ENCODE measurements at places on chromosomes 16 and 17. TPM values are rescaled to one million over a fixed set of nuclear protein-coding genes. Genes with fewer than 3 reads are reported as not detected.

Gene KRT17
- polyA plus RNA-seq, result 4.9 TPM

Gene CCL7
- polyA plus RNA-seq, result 0.50 TPM

Gene CCDC144A
- 0.22 TPM for polyA plus RNA-seq

Gene ZNF19
- polyA plus RNA-seq, result 1.9 TPM

Gene AATK
- 0.16 TPM for polyA plus RNA-seq

Gene TMEM92
- 0.47 TPM for polyA plus RNA-seq

Gene PIMREG
- polyA plus RNA-seq, result 7.7 TPM

Gene OSGIN1
- 6.2 TPM for polyA plus RNA-seq

Gene SPEM3
- not detected for polyA plus RNA-seq

Gene TEKT3
- 0.69 TPM for polyA plus RNA-seq

Gene FOXN1
- not detected for polyA plus RNA-seq

Gene TPSD1
- polyA plus RNA-seq, result not detected

Gene NPTX1
- 6.4 TPM for polyA plus RNA-seq

Gene TCAP
- polyA plus RNA-seq, result 0.12 TPM

Gene HSD17B2
- polyA plus RNA-seq, result 14.0 TPM

Gene SGCA
- polyA plus RNA-seq, result 0.16 TPM

Gene TRAPPC1
- 227 TPM for polyA plus RNA-seq

Gene CHRNE
- 0.19 TPM for polyA plus RNA-seq
